ENCODE measurements at places on chromosomes 13 and 19.

GRCh38 chr19:16458391-16459341 lies 13.1 kb downstream of the EPS15L1 start:
- DNase-seq = no peak

DNA sequence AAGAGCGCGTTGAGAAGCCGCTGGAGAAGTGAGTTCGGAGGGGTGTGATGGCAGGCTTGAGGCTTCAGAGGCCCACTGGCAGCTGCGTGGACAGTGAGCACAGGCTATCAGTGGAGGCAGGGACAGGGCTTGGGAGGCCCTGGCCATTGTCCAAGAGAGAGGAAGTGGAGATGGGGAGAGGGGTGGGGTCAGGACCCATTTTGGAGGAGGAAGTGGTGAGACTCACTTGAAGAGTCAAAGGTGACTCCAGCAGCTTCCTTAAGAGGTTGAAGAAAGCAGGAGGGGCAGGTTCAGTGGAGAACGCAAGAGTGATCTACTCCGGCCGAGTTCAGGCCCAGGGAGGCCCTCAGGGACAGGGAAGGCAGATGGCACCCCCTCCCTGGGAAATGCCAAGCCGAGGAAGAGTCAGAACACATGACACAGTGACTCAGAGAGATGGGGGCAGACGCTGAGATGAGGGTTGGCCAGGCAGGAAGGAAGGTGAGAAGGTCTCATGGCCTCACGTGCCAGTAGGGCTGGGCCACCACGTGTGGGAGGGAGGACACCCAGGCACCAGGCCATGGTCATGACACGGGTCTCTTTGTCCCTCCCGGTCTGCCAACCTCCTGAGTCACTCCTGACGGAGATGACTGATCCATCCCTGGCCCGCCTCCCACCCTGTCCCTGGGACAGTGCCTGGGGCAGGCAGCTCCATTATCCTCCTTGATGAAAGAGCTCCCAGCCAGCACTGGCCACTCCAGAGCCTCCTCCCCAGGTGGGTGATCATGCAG lies 10.1 kb upstream of the CD22 start:
- no peak for DNase-seq

- DNase-seq = no peak
Observed at GRCh38 chr19:38464421-38465082, 31.1 kb downstream of the RYR1 start.

GRCh38 chr19:13784731-13785452 lies 10.4 kb upstream of the ZSWIM4 start:
- DNase-seq = peak; percentile 69

GRCh38 chr13:18739310-18739709 lies 442.3 kb downstream of the TUBA3C start:
- no peak for DNase-seq

GRCh38 chr19:6402837-6403608 lies 10.1 kb upstream of the GTF2F1 start:
- DNase-seq = no peak

GRCh38 chr19:49149652-49150105 lies 5.5 kb downstream of the HRC start:
- no peak for DNase-seq

GRCh38 chr19:2433854-2434253 lies 6.5 kb upstream of the TIMM13 start:
- DNase-seq = no peak

- no peak for DNase-seq
Observed at GRCh38 chr13:43924549-43925245, 45.0 kb downstream of the LACC1 start.

GRCh38 chr19:33292595-33293254 lies 9.6 kb downstream of the CEBPA start:
- no peak for DNase-seq

DNA sequence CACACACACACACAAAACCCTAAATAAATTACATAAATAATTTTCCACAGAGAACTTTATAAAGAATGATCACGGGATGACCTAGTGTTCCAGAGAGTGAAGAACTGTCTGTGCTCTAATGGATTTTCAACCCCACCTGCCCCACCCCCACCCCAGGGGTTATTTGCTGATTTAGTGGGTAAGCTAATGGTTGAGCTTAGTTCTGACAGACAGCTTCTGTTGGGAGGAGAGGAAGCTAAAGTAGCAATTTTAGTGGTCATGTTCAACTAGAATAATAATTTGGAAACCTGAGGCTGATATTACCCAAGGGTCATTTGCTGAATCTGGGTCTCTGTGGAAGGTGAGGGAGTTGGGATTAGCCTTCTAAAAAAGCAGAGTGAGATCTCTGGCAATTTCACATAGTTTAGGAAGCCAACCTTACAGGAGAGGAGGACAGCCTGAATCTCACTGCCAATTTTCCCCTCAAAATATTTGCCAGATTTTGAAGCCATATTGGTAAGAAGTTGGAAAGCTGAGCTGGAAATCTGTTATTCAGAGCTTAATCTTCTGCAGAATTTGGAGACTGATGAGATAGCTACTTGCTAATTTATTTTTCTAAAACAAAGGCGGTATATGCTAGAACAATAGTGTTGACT lies 68.7 kb downstream of the POSTN start:
- no peak for DNase-seq

- no peak for DNase-seq
Observed at GRCh38 chr19:32998722-32999121, 26.7 kb downstream of the FAAP24 start.

GRCh38 chr19:35288331-35288730 lies 3.6 kb upstream of the MAG start:
- DNase-seq = no peak

DNA sequence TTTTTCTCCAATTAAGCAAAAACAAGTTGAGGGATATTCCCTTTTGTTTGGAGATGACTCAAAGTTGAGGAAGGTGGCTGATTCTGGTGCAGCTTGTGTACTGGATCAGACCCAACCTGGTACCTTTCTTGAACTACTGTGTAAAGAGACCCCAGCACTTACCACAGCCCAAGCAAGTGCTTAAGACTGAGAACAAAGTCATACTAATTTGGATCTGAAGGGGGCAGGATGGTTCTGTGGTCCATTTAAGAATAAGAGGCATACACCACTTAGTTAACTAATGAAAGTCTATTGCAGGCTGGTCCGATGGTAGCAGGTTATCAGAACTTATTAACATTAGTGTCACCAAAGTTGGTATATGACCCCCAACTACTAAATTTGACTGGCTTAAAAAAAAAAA lies 6.3 kb downstream of the THSD1 start:
- DNase-seq = no peak

DNA sequence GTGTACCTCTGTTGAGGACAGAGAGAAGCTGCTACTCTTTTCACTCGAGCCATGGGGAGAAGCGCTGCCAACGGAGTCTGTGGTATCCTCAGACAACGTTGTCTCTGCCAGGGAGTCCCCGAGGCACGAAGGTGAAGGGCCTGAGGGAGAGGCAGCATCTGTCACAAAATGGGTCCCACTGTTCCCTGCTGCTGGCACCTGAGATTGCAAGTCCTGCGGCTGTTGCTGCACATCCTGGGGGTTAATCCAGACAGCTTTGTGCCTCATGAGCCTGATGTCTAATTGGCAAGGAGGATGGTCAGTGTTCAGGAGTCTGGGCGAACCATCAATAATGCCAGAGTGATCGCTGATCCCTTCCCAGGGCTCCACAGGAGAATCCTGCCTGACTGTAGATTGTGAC lies 15.0 kb downstream of the RUBCNL start:
- no peak for DNase-seq

DNA sequence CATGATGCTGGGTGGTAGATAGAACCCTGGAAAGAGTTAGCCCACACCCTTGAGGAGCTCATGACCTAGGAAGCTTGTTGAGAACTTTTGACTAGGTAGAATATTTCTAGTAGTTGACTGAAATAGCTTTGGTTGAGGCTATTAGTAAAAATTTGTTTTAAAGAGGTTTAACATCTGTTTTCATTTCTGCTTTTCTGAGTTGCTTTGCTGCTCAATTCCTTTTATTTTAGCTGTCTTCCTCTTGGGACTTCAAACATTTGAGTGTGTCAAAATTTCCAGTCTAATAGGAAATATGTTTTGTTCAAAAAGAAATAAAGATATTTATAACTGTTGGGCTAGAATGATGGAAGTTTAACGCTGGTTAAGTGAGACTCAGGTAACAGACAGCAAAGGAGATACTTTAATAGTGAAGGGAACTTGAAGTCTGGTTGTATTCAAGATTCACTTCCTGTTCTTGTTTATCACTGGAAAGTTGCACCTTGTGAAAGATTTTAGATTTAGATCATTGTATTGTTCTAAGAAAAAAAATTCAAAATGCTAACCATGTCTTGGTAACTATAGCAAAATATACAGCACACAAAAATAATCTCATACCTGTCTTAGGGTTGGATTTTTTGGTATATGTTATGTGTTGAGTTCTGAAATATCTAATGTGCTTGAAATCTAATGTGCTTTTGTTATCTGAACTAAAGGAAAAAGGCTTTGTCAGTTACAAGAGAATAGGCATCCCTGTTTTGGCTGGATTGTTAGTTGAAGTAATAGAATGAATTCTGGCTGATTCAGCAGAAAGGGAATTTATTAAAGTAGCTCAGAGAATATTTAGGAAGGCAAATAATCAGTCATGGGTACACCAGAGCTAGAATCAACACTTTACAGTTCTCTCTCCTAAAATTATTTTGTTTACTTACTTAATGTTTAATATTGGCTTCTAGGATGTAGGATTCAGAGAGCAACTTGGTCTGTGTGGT lies 24.4 kb upstream of the GPR18 start:
- DNase-seq = no peak
